Hair follicle dermal papilla cell (primary cell): ENCODE measurements at places on chromosomes 7 and 10. TPM values are rescaled to one million over a fixed set of nuclear protein-coding genes. Genes with fewer than 3 reads are reported as not detected.

Gene DENND2A
- total RNA-seq: 61.8 and 71.0 TPM in 2 replicates

Gene GPR158
- 0.12 and 0.16 TPM in 2 replicates for total RNA-seq

Gene RPA3
- 4.9 and 8.1 TPM in 2 replicates for total RNA-seq

Gene CRPPA
- total RNA-seq: 2.1 and 2.9 TPM in 2 replicates

Gene ANKRD7
- 2.9 and 3.1 TPM in 2 replicates for total RNA-seq

Gene PLXNA4
- 1.7 and 2.8 TPM in 2 replicates for total RNA-seq

Gene CYP3A4
- total RNA-seq: not detected in 2 replicates

Gene POLR1F
- 17.6 and 21.9 TPM in 2 replicates for total RNA-seq

Gene CNNM2
- total RNA-seq: 9.8 and 10.5 TPM in 2 replicates

Gene SORCS1
- total RNA-seq: not detected in 2 replicates

Gene MARVELD1
- total RNA-seq: 63.3 and 68.2 TPM in 2 replicates

Gene NUTM2E
- not detected in 2 replicates for total RNA-seq

Gene TRIM50
- total RNA-seq: not detected in 2 replicates

Gene TMEM236
- total RNA-seq: 0.16 TPM in 1 of 2 replicates, not detected in the other

Gene SVOPL
- not detected in 2 replicates for total RNA-seq

Gene ECD
- 30.6 and 32.1 TPM in 2 replicates for total RNA-seq

Gene C10orf95
- not detected in 2 replicates for total RNA-seq

Gene MEPCE
- 34.1 and 34.2 TPM in 2 replicates for total RNA-seq

Gene ARMC3
- total RNA-seq: not detected in 2 replicates

Gene SEMA3A
- 193 and 202 TPM in 2 replicates for total RNA-seq

Gene EPO
- total RNA-seq: not detected in 2 replicates

Gene GGCT
- 10.4 and 12.3 TPM in 2 replicates for total RNA-seq

Gene SPDYE17
- not detected in 2 replicates for total RNA-seq

Gene UCN3
- not detected in 2 replicates for total RNA-seq

Gene WNT8B
- total RNA-seq: not detected in 2 replicates

Gene SUV39H2
- total RNA-seq: 6.8 and 8.6 TPM in 2 replicates

Gene IL2RA
- total RNA-seq: not detected in 2 replicates

Gene GARIN1A
- total RNA-seq: 2.1 and 2.4 TPM in 2 replicates

Gene CAPZA2
- total RNA-seq: 120 and 139 TPM in 2 replicates

Gene ELOVL3
- 1.9 and 2.2 TPM in 2 replicates for total RNA-seq
